Natural killer cell treated with Interleukin-12 subunit alpha and Interleukin-12 subunit beta and Interleukin-15 and Interleukin-18, amount 100 ng/mL, for 72 hours (primary cell): ENCODE measurements at places on chromosomes 13 and 19. TPM values are rescaled to one million over a fixed set of nuclear protein-coding genes. Genes with fewer than 3 reads are reported as not detected.

ZNF799 gene
- 6.4 TPM for total RNA-seq

EFNA2 gene
- not detected for total RNA-seq

FUT6 gene
- total RNA-seq, result not detected

ATXN8OS gene
- total RNA-seq, result not detected
